ENCODE measurements at places on chromosomes 1 and 21. TPM values are rescaled to one million over a fixed set of nuclear protein-coding genes. Genes with fewer than 3 reads are reported as not detected.

The TSPEAR gene
- not detected for total RNA-seq

The NEK2 gene
- 15.0 TPM for total RNA-seq

The CD55 gene
- total RNA-seq = 36.3 TPM

The LCE2A gene
- not detected for total RNA-seq

The FCRLB gene
- total RNA-seq = 1.2 TPM

The PHGDH gene
- total RNA-seq = 349 TPM

The B3GALT2 gene
- 1.8 TPM for total RNA-seq

The MYOG gene
- total RNA-seq = 22.8 TPM

The GALE gene
- 10.7 TPM for total RNA-seq

The FMN2 gene
- total RNA-seq = 0.39 TPM

The DCST1 gene
- total RNA-seq = not detected

The TP53BP2 gene
- 21.9 TPM for total RNA-seq

The SMPDL3B gene
- 0.26 TPM for total RNA-seq

The IGSF9 gene
- 0.13 TPM for total RNA-seq

The OR10J1 gene
- total RNA-seq = not detected

The HORMAD1 gene
- total RNA-seq = not detected

The CALML6 gene
- not detected for total RNA-seq

The KCNE2 gene
- total RNA-seq = not detected

The FALEC gene
- not detected for total RNA-seq

The LRRC8B gene
- total RNA-seq = 5.8 TPM

The NBPF4 gene
- total RNA-seq = not detected
